Activated CD4-positive, alpha-beta T cell treated with anti-CD3 and anti-CD28 coated beads, Interleukin-2, amount 10 ng/mL, durations not matched to agents 7 days and 5 days (primary cell): ENCODE measurements at places on chromosomes 7 and 10. TPM values are rescaled to one million over a fixed set of nuclear protein-coding genes. Genes with fewer than 3 reads are reported as not detected.

NODAL gene
- total RNA-seq, result not detected

GPR37 gene
- total RNA-seq, result not detected

HOXA3 gene
- not detected for total RNA-seq

GIMAP7 gene
- 244 TPM for total RNA-seq

CALHM3 gene
- total RNA-seq, result 0.17 TPM

DNA sequence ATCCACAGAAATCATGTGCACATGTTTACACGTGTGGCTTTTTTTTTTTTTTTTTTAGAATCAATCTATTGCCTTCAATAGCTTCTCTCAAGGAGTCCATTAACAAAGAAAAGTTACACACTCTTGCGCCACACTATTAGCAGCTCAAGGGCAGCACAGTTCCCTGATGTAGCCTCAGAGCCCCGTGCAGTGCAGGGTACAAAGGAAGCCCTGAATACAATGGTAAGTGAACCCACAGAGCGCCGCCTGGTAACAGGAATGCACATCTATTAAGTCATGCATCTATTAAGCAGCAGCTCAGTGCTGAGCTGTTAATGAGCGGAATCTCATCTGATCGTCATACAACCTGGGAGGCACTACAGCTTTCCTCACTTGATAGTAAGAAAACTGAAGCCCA lies 113.7 kb upstream of the PDLIM1 start:
- no peaks in the 10 kb centered on the region for H3K36me3 ChIP-seq
- no peak for DNase-seq
- no peaks in the 10 kb centered on the region for H3K4me1 ChIP-seq
- H3K27me3 ChIP-seq, result no peaks in the 10 kb centered on the region
- H3K27ac ChIP-seq, result no peak overlapping the region

- H3K27ac ChIP-seq, result no peak overlapping the region
- H3K4me1 ChIP-seq, result no peaks in the 10 kb centered on the region
- H3K36me3 ChIP-seq, result no peaks in the 10 kb centered on the region
- H3K27me3 ChIP-seq, result no peaks in the 10 kb centered on the region
Measured at GRCh38 chr10:36281831-36282331, 639.8 kb upstream of the FZD8 start.

- no peaks in the 10 kb centered on the region for H3K36me3 ChIP-seq
- no peak overlapping the region for H3K27ac ChIP-seq
- no peak overlapping the region for H3K4me3 ChIP-seq
- no peak for DNase-seq
- no peaks in the 10 kb centered on the region for H3K27me3 ChIP-seq
Measured at GRCh38 chr10:36794981-36795380, 330.4 kb upstream of the ANKRD30A start.

DNA sequence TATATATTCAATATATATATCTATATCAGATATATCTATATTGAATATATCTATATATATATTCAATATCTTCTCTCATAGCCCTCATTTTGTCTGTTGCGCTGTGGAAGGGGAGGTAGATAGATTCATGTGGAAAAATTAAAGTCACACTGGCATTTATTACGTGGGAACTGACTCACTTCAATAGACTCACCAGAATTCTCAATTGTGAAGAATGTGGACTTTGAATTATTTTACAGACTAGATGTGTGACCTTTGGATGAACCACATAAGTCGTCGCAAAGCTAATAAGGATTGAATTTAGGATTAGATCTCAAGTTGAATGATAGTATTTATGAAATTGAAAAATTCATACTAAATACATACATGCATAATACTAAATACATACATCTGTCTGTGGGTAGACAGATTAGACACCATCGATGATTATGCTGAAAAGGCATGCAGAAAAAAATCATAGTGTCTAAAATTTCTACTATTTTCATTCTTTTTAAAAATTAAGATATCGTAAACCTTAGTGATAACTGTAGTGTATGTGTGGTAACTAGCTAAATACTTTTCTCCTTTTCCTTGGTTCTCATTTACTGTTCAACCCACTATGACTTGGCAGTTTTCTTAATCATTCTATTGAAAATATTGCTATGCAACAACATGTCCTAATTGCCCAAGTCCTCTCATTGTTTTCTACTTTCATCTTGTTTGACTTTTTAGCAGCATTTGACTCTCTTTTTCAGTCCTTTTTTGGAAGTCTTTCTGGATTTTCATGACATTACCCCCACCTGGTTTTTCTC lies 61.8 kb upstream of the A1CF start:
- H3K27ac ChIP-seq, result no peak overlapping the region
- no peak overlapping the region for H3K4me3 ChIP-seq
- no peaks in the 10 kb centered on the region for H3K4me1 ChIP-seq
- H3K27me3 ChIP-seq, result peaks cover 8% of the 10 kb centered on the region

GRCh38 chr7:126780993-126781392 lies 471.7 kb downstream of the GRM8 start:
- no peak overlapping the region for H3K4me3 ChIP-seq
- H3K4me1 ChIP-seq, result no peaks in the 10 kb centered on the region
- H3K36me3 ChIP-seq, result no peaks in the 10 kb centered on the region
- DNase-seq, result no peak
- no peaks in the 10 kb centered on the region for H3K27me3 ChIP-seq

DNA sequence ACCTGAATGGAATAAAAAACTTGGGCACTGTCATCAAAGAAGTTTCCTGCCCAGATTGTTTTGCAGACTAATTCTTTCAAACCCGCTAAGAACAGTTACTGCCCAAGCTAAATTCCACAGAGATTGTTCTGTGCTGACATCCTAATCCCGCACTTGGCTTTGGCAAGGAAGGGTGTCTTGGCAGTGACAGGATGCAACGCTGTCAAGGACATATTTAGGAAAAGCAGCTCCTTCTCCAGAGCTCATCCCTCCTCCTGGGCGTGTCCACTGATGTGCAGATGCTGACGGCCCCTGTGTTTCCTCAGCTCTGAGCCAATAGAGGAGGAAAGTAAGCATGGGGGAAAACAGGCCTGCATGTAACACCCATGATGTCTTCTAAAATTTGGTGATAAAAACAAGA lies 74.2 kb downstream of the EEPD1 start:
- H3K36me3 ChIP-seq, result no peaks in the 10 kb centered on the region
- H3K27me3 ChIP-seq, result no peaks in the 10 kb centered on the region
- H3K4me1 ChIP-seq, result no peaks in the 10 kb centered on the region
- no peak overlapping the region for H3K27ac ChIP-seq
- DNase-seq, result no peak

GRCh38 chr10:50347394-50347802 lies 96.1 kb upstream of the ASAH2 start:
- H3K27me3 ChIP-seq, result no peaks in the 10 kb centered on the region
- peaks cover 38% of the 10 kb centered on the region for H3K36me3 ChIP-seq
- H3K4me3 ChIP-seq, result no peak overlapping the region
- no peak overlapping the region for H3K27ac ChIP-seq

DNA sequence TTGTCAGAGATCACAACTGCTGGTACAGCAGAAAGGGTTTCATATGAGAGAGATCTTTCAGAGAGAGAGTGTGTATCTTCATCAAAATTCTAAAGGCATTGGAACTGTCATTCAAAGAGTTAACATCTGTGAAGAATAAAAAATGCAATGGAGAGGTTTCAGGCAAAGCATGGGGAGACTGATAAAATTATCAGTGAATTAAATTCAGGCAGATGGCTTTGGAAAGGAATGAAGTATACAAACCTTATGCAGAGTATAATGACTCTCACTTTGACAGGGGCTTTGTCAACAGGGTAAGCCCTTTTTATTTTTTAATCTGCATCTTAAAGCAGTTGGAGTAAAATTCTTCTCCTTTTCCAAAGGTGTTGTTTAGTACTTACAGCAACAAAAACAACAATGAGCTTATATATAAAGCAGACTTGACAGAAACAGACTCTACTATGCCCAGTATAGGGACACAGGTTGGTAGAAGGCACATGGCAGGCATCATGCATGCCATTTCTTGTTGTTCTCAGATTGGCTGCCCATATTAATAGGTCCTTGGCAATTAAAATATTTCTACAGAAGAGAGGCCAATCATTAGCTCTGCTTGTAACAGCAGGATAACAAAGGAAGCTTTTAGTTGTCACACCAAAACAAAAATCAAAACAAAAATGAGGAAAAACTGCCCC lies 54.9 kb upstream of the NXPH1 start:
- no peak overlapping the region for H3K27ac ChIP-seq
- peaks cover 10% of the 10 kb centered on the region for H3K27me3 ChIP-seq
